Activated CD4-positive, alpha-beta T cell treated with anti-CD3 and anti-CD28 coated beads for 36 hours (primary cell): ENCODE measurements at places on chromosomes 11 and 22. TPM values are rescaled to one million over a fixed set of nuclear protein-coding genes. Genes with fewer than 3 reads are reported as not detected.
A peak's percentile ranks its signal among the peaks of the same experiment; 100 is the strongest.

GRCh38 chr22:37515901-37516300 lies 3.3 kb downstream of the CARD10 start:
- H3K4me1 ChIP-seq: peaks cover 4% of the 10 kb centered on the region
- H3K4me3 ChIP-seq: no peak overlapping the region

DNA sequence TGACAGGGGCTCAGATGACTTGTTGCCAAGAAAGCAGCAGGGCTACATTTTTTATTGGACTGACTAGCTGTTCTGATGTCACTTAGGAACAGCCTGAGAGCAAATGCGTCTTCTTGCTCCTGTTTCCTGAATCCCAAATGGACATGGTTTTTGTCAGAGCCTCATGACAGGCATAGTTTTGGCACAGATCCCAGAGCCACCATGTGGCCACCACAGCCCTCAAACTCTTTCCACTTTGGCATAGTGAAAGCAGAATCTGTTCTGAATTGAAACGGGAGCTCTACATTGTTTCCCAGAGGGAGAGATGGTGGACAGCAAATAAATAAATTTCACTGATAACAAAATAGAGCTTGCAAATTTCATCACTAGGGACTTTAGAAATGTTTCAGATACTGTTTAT lies 222.2 kb downstream of the C11orf87 start:
- H3K4me3 ChIP-seq: no peak overlapping the region
- H3K27ac ChIP-seq: no peak overlapping the region
- H3K27me3 ChIP-seq: peaks cover 2% of the 10 kb centered on the region
- H3K36me3 ChIP-seq: no peaks in the 10 kb centered on the region

DNA sequence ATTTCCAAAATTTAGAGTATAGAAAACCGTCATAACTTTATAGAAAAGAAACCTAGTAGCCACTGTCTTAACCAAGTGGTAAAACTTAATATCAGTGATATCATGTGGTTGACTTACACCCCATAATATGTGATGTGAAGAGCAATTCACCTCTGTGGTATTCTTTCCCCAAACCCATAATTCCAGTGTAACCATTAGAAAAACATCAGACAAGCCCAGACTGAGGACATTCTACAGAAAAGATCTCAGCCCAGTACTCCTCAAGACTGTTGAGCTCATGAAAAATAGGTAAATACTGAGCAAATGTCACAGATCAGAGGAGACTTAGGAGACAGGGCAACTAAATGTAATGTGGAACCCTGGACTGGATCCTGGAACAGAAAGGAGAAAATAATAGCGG lies 134.6 kb downstream of the PGR start:
- no peak overlapping the region for H3K4me3 ChIP-seq
- DNase-seq: no peak
- no peaks in the 10 kb centered on the region for H3K36me3 ChIP-seq
- no peaks in the 10 kb centered on the region for H3K27me3 ChIP-seq

DNA sequence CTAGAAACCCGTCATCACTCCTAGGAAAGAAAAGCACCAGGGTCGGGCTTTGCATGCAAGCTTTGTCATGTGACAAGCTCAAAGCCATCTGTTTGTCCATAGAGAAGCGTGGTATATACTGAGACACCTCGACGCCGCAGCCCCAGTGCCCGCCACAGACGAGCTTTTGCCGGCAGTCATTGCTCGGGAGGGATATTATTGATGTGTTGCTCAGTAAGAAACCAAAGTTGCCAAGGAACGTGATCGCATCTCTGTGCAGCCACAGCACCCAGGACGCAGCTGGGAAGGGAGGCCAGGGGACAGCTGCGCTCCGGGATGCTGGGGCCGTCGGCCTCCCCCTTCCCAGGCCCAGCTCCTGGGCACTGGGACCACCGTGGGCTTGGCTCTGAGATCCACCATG lies 89.5 kb upstream of the KCNQ1OT1 start:
- no peak overlapping the region for H3K27ac ChIP-seq
- H3K4me3 ChIP-seq: no peak overlapping the region
- DNase-seq: peak; percentile 1
- no peaks in the 10 kb centered on the region for H3K4me1 ChIP-seq
- H3K36me3 ChIP-seq: no peaks in the 10 kb centered on the region
- H3K27me3 ChIP-seq: no peaks in the 10 kb centered on the region

GRCh38 chr11:130827451-130828377 lies 88.6 kb downstream of the SNX19 start:
- DNase-seq: peak; percentile 54
- H3K4me1 ChIP-seq: no peaks in the 10 kb centered on the region
- no peak overlapping the region for H3K4me3 ChIP-seq
- H3K27me3 ChIP-seq: peaks cover 3% of the 10 kb centered on the region
- H3K36me3 ChIP-seq: no peaks in the 10 kb centered on the region

DNA sequence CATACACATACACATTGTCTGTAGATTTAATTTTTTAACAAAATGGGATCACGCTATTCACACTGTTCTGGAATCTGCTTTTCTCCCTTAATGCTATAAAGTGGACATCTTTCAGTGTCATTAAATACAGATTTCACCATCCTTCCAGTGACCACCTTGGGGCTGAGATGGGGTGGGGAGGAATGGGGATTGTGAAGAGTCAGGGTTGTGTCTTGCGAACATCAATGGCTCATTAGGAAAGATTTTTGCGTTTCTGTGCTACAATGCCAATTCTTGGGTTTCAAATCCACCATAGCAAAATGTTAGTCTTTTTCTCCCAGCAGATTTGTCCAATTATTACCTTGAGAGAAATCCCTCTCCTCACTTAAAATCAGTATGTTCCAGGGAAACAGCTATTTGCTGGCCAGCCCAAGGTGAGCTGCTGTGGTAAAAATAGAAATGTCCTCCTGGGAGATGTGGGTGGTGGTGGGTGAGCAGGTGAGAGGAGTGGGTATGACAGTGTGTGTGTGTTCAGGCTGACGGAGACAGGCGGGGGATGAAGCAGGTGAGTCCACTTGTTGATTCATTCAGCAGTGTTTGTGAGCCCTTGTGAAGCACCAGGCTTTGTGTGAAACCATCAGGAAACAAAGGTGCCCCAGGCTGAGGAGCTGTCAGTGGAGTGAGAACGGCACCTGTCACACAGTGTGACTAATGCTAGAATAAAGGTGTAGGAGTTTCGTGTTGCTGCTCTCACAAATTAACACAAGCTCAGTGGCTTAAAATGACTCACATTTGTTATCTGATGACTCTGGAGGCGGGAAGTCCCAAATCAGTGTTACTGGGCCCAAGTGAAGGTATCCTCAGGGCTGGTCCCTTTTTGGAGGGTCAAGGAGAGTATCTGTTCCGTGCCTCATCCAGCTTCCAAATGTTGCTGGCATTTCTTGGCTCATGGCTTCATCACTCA lies 1.7 kb upstream of the CBX6 start:
- H3K4me3 ChIP-seq: peak overlapping the region; percentile 93
- no peaks in the 10 kb centered on the region for H3K27me3 ChIP-seq
- H3K36me3 ChIP-seq: peaks cover 27% of the 10 kb centered on the region
- peak overlapping the region; percentile 81 for H3K27ac ChIP-seq

GRCh38 chr22:42289671-42290541 lies 19.5 kb upstream of the TCF20 start:
- peaks cover 34% of the 10 kb centered on the region for H3K4me1 ChIP-seq
- H3K27ac ChIP-seq: no peak overlapping the region
- no peaks in the 10 kb centered on the region for H3K36me3 ChIP-seq
- no peak overlapping the region for H3K4me3 ChIP-seq
- H3K27me3 ChIP-seq: no peaks in the 10 kb centered on the region

GRCh38 chr11:105432241-105432995 lies 177.5 kb upstream of the GRIA4 start:
- H3K4me3 ChIP-seq: no peak overlapping the region
- H3K36me3 ChIP-seq: no peaks in the 10 kb centered on the region
- H3K27me3 ChIP-seq: no peaks in the 10 kb centered on the region
- H3K4me1 ChIP-seq: no peaks in the 10 kb centered on the region
- no peak for DNase-seq

- H3K27ac ChIP-seq: no peak overlapping the region
- no peaks in the 10 kb centered on the region for H3K27me3 ChIP-seq
- DNase-seq: no peak
- peaks cover 10% of the 10 kb centered on the region for H3K4me1 ChIP-seq
Observed at GRCh38 chr11:11039208-11039965, 181.5 kb upstream of the ZBED5 start.

DNA sequence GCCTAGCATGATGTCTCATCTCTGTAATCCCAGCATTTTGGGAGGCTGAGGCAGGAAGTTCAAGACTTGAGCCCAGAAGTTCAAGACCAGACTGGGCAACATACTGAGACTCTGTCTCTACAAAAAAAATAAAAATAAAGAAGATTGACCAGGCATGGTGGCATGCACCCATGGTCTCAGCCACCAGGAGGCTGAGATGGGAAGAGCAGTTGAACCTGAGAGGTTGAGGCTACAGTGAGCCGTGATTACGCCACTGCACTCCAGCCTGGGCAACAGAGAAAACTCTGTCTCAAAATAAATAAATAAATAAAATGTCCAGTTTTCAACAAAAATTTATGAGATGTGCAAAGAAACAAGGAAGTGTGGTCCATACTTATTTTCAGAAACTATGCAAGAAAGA lies 28.3 kb downstream of the EFCAB6 start:
- peaks cover 7% of the 10 kb centered on the region for H3K27me3 ChIP-seq
- H3K4me1 ChIP-seq: no peaks in the 10 kb centered on the region
- DNase-seq: no peak
- no peaks in the 10 kb centered on the region for H3K36me3 ChIP-seq
- H3K4me3 ChIP-seq: no peak overlapping the region

The KCNJ1 gene
- not detected for total RNA-seq

The GPHA2 gene
- not detected for total RNA-seq

The C11orf42 gene
- not detected for total RNA-seq

The KRTAP5-8 gene
- not detected for total RNA-seq

The DKK3 gene
- not detected for total RNA-seq

The PKDREJ gene
- total RNA-seq: not detected

The KRTAP5-3 gene
- not detected for total RNA-seq

The OR8A1 gene
- total RNA-seq: not detected

The TMEM191B gene
- 3.2 TPM for total RNA-seq

The PGR gene
- total RNA-seq: not detected

The UPK3A gene
- not detected for total RNA-seq

The CD3D gene
- total RNA-seq: 331 TPM

The SCGB1D2 gene
- total RNA-seq: not detected

The SYT8 gene
- total RNA-seq: not detected
